ENCODE measurements at places on chromosomes 6 and 20. TPM values are rescaled to one million over a fixed set of nuclear protein-coding genes. Genes with fewer than 3 reads are reported as not detected.

- no peak for DNase-seq
- H3K4me3 ChIP-seq = no peak overlapping the region
- no peaks in the 10 kb centered on the region for H3K4me1 ChIP-seq
Observed at GRCh38 chr6:113659762-113660404, 197.3 kb upstream of the MARCKS start.

GRCh38 chr6:157110607-157111006, 212.7 kb downstream of the TMEM242 start:
- no peak for DNase-seq
- no peaks in the 10 kb centered on the region for H3K27me3 ChIP-seq
- H3K36me3 ChIP-seq = peaks cover 28% of the 10 kb centered on the region

- no peaks in the 10 kb centered on the region for H3K36me3 ChIP-seq
- H3K27me3 ChIP-seq = peaks cover 2% of the 10 kb centered on the region
- H3K4me3 ChIP-seq = no peak overlapping the region
Observed at GRCh38 chr6:74439123-74439811, 743.3 kb downstream of the CD109 start.

The PROKR2 gene
- total RNA-seq = not detected

The MATN4 gene
- 2.1 TPM for total RNA-seq

DNA sequence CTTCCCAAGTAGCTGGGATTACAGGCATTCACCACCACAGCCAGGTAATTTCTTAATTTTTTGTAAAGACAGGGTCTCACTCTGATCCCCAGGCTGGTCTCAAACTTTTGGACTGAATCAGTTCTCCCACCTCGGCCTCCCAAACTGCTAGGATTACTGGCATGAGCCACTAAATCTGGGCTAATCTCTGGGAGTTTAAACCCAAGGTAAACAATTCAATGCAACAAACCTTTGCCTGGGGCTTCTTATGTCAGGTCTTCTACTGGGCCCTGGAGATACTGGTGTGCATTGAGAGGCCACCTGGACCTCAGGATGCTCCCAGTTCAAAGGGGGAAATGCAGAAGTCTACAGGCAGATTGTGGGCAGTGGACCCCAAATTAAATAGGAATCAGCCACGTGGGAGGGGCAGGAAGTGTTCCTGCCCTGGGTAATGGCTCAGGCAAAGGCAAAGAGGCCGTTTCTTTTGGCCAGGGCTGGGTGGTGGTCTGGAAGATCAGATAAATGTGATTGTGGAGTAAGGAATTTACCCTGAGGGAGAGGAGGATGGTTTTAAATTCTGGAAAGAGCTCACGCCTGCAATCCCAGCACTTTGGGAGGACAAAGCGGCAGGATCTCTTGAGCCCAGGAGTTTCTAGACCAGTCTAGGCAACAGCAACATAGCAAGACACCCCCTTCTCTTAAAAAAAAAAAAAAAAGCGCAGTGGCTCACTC, 1.3 kb upstream of the MYBL2 start:
- H3K27me3 ChIP-seq = peaks cover 14% of the 10 kb centered on the region
- DNase-seq = no peak
- peaks cover 23% of the 10 kb centered on the region for H3K4me1 ChIP-seq

DNA sequence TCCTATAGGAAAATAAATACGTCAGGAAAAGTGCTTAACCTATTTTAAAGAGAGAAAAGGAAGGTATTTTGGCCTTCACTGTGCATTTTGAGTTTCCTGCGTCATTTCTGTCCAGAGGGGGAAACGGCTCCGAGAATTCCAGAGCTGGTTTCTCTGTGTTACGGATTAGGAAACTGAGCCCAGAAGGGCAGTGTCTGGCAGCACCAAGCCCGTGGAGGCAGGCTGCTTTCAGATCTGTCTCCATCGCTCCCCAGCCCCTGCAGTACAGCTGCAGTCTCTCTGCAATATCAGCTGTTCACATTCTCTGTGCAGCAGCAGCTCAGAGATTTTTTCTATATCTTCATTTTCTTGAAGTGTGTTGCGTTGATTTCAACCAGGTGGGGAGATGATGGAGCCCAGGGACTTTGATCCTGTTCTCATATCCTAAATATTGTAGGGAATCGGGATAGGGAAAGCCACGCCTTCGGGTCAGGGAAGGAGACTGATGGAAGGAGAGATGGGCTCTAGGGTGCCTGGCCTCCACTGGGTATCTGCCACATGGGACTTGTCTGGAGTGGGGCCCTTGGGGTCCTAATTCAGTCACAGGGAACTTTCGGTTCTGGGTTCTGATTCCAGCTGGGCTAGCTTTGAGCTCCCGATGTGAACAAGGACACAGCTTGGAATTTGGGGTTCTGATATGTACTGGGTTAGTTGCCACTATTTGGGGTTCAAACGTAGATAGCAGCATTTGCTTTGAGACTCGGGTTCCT, 2.8 kb downstream of the ANKRD60 start:
- DNase-seq = no peak
- no peak overlapping the region for H3K27ac ChIP-seq
- H3K4me3 ChIP-seq = no peak overlapping the region
- peaks cover 15% of the 10 kb centered on the region for H3K36me3 ChIP-seq
- H3K4me1 ChIP-seq = peaks cover 23% of the 10 kb centered on the region

The SCAND1 gene
- total RNA-seq = 41.2 TPM

DNA sequence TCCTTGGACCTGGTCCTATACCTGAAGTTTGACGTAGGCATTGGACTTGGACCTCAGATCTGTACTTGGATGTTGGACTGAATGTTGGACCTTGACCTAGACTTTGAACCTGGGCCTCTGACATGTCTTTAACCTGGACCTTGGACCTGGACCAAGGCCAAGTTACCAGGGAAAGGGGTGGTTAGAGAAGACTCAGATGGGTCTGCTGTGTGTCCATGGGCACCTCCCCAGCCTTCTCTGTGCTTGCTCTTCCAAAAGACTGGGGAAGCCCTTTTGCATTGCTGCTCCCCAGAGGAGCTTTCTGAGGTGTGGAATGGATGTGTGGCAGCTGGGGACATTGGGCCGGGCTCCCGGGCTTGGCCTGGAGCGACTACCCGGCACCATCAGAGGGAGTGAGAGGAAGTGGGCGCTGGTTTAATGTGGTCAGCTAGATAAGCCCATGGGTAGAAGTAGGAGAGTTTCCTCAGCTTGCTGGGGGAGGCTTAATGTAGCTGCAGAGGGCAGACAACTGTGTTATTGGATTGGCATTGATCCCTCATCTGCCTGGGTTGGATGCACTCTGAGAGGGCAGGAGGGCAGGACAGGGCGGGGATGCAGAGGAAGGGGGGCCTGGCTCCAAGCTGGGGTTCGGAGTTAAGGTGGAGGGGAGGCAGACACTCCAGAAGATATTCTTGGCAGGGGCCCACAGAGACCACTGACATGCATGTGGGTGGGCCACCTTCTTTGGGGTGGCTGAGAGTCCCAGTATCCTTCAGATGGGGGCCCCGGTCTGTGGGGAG, 4.2 kb downstream of the SCRT2 start:
- H3K27ac ChIP-seq = no peak overlapping the region
- no peak overlapping the region for H3K4me3 ChIP-seq
- peaks cover 48% of the 10 kb centered on the region for H3K27me3 ChIP-seq
- H3K36me3 ChIP-seq = no peaks in the 10 kb centered on the region
- DNase-seq = no peak

DNA sequence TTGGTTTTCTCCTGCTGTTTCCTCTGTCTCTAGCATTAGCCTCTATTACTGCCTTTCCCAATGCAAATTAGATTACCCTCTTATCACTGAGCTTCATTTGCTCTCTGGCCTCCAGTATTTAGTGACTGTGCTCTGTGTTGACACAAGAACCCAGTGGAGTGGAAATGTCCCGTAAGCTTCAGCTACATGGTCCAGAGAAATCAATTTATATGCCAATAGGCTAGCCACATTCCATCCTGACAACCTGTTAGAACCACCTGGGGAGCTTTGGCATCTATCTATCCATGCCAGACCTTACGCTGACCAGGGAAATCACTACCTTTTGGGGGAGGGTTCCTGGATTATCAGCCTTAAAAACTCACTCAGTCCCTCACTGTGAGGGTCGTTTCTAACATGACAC, 459.6 kb downstream of the UTRN start:
- H3K27me3 ChIP-seq = no peaks in the 10 kb centered on the region
- peaks cover 12% of the 10 kb centered on the region for H3K4me1 ChIP-seq
- no peak for DNase-seq
- H3K36me3 ChIP-seq = peaks cover 2% of the 10 kb centered on the region
- no peak overlapping the region for H3K27ac ChIP-seq

- no peak overlapping the region for H3K4me3 ChIP-seq
- H3K4me1 ChIP-seq = peaks cover 8% of the 10 kb centered on the region
- DNase-seq = no peak
Observed at GRCh38 chr6:139230391-139230840, 61.4 kb downstream of the TXLNB start.

The GJA10 gene
- total RNA-seq = not detected

GRCh38 chr6:150332939-150333584, 35.8 kb upstream of the IYD start:
- H3K4me3 ChIP-seq = no peak overlapping the region
- no peak overlapping the region for H3K27ac ChIP-seq
- no peak for DNase-seq
- H3K4me1 ChIP-seq = no peaks in the 10 kb centered on the region

DNA sequence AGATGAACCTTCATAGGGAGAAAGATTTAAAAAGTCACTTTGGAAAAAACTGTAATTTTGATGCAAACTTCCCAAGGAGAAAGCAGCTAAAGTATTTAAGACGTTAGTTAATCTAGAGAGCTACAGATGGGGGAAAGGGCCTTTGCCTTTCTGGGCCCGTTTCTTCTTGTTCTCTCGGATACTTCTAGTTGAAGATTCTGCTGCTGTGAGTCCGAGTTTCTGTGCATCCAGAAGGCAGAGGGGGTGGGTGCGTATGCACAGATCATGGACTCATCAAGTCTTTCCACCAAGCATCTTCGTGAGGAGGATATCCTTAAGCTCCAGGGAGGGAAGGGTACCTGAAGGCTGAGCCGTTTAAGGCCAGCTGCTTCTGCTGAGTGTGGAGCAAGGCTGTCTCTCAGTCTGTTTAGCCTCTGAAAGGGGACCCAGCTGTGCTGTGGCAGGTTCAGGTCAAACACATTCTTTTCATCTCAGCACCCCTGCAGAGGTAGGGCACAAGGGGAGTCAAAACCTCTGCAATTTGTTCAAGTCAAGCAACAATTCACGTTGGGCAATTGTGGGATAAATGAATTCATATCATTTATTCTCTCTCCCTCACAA, 4.3 kb downstream of the LAMP5 start:
- H3K4me1 ChIP-seq = no peaks in the 10 kb centered on the region
- no peaks in the 10 kb centered on the region for H3K36me3 ChIP-seq
- no peak for DNase-seq
- H3K27ac ChIP-seq = no peak overlapping the region
- no peak overlapping the region for H3K4me3 ChIP-seq
- H3K27me3 ChIP-seq = peaks cover 46% of the 10 kb centered on the region

GRCh38 chr6:24887545-24888140, 48.1 kb downstream of the RIPOR2 start:
- DNase-seq = no peak
- H3K27ac ChIP-seq = peak overlapping the region; percentile 8
- H3K4me1 ChIP-seq = peaks cover 74% of the 10 kb centered on the region
- peaks cover 23% of the 10 kb centered on the region for H3K36me3 ChIP-seq
- no peaks in the 10 kb centered on the region for H3K27me3 ChIP-seq

GRCh38 chr6:64750910-64751309, 956.1 kb downstream of the EYS start:
- no peak overlapping the region for H3K4me3 ChIP-seq
- no peaks in the 10 kb centered on the region for H3K4me1 ChIP-seq
- H3K36me3 ChIP-seq = no peaks in the 10 kb centered on the region
- no peak overlapping the region for H3K27ac ChIP-seq

GRCh38 chr6:138590796-138591709, 91.8 kb upstream of the NHSL1 start:
- no peak overlapping the region for H3K4me3 ChIP-seq
- no peaks in the 10 kb centered on the region for H3K27me3 ChIP-seq
- H3K4me1 ChIP-seq = peaks cover 32% of the 10 kb centered on the region
- peak overlapping the region; percentile 3 for H3K27ac ChIP-seq
- DNase-seq = peak; percentile 27
- no peaks in the 10 kb centered on the region for H3K36me3 ChIP-seq

DNA sequence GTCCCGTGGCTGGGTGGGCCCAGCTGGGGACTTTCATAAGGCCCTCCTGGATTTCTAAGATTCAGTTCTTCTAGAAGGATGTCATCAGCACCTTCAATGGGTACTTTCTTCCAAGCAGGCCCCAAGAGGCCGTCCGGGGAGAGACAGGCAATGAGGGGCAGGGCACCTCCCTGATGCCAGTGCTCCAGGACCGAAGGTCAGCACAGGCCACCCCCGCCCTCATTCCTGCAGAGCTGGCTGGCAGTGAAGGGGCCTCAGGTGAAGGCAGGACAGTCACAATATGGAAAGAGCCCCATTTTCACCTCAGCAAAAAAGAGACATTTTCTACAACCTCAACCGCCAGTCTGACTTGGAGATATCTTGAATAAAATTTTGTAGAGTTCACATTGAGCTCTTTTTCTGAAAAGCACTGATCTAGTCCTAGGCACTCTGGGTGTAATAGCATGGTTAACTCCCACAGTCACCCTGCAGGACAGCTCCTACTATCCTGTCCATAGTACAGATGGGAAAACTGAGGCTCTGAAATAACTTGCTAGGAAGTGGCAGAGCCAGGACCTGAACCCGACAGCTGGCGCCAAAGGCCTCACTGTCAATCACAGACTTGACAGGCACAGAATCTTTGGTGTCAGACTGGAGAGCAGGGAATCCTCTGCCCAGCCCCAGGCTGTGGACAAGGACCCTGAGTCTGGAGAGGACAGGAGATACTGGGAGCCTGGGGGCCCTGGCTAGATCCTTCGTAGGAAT, 50.3 kb downstream of the RRBP1 start:
- H3K27ac ChIP-seq = peak overlapping the region; percentile 1
- no peak for DNase-seq
- no peaks in the 10 kb centered on the region for H3K27me3 ChIP-seq
- peaks cover 20% of the 10 kb centered on the region for H3K36me3 ChIP-seq
- no peak overlapping the region for H3K4me3 ChIP-seq

The KCNK15 gene
- total RNA-seq = 1.1 TPM

DNA sequence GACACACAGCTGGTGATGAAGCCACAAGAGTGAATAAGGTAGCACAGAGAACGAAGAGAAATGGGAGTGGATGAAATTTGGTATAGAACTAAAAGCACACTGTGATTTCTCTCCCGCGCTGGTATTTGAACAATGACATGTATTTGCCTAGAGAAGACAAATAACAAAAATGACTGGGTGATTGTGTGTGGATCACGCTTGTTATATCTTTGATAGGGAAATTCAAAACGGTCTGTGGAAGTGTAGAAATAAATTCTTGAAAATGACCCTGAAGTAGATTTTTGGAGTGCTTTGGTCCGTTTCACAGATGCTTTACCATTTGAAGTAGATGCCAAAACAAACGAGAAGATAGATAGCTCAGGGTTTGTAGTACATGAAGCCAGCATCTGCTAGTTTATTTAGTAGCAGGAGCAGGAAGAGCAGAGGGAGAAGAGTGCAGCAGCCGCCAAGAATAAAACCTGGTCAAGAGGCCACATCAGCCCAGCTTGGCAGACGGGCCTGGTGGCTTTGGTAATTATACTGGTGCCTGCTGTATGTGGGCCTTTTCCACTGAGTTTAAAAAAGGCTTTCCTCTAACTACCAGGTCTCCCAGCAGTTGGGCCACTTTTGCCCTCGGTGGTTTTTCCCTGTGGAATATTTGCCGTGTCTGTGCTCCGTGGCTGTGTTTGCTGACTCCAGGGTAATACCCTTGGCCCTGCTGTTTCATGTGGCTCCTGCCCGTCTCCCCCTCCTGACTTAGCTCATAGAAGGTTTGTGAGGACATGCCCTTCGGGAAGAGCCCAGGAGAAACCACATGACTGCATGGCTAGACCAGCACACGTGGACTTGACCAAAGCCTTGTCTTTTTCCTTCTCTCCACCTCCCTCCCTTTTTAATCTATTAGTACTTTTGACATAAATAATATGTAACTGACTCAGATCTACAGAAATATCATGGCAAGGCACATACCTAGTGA, 294.0 kb downstream of the SOX4 start:
- peaks cover 2% of the 10 kb centered on the region for H3K36me3 ChIP-seq
- H3K27me3 ChIP-seq = no peaks in the 10 kb centered on the region
- H3K4me1 ChIP-seq = peaks cover 10% of the 10 kb centered on the region

Data from activated T-helper 1 cell treated with anti-CD3 and anti-CD28 coated beads, Interleukin-12 subunit alpha, Interleukin-12 subunit beta, Interleukin-2, Interleukin-4 antibody, amounts not matched to agents 30 ng/mL and 10 ng/mL and 1 ng/mL, durations not matched to agents 14 hours and 24 hours and 36 hours (primary cell).